ENCODE measurements at places on chromosomes 1 and 21.

DNA sequence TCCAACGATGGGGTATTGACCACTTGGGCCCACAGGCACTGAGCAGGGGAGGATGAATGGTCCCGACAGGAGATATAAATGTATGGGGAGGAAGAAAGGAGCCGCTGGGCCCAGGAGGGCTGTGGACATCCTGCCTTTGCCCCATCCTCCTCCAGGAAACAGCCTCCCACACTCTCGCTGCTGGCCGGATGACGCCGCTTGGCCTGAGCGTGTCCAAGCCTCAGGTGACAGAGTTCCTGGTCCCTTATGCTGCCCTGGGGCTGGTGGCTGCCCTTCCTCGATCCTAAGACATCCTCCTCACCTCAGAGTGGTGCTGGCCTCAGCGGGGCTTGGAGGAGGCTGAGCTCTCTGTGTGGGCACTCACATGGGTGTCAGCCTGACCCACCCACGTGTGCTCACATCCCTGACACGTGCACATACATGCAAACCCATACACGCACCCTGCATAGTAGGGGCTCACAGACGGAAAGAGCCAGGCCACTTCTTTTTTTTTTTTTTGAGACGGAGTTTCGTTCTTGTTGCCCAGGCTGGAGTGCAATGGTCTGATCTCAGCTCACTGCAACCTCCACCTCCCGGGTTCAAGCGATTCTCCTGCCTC is 5.9 kb upstream of the SERINC2 start:
- no peak for DNase-seq

GRCh38 chr1:12643785-12644184 is at the start of gene AADACL4:
Gene AADACL4, plus strand, starts transcription at chr1:12644085. Its CDS starts 462 bp downstream, at chr1:12644547.
- DNase-seq: no peak

GRCh38 chr1:49251019-49251784 is 474.5 kb upstream of the BEND5 start:
- no peak for DNase-seq

DNA sequence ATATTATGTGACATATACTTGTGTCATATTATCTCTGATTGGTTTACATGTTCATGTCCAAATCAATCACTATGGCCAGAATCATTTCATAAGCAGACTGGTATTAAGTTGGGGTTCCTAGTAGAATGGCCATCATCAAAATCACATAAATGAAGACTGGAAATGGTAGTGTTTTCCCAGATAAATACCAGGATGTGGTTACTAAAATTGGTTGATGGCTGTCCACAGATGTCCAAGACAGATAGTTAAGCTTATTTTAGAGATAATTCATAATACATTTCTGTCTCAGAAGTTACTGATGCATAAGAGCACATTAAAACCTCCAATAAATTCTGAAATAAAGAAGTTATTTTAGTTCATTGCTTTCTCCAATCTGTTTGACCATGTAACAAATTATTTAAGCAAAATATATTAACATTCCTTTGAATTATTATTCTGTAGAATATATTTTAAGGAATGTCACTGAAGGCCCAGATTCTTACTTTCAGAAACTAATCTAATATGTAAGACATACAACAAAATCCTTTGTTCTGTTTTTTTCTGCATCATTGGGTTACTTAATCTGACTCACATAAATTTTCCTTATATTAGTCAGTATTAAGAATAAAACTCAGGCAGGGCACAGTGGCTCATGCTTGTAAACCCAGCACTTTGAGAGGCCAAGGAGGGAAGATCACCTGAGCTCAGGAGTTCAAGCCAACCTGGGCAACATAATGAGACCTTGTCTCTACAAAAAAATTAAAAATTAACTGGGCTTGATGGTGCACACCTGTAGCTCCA is 483.9 kb downstream of the PTPRC start:
- DNase-seq: no peak

GRCh38 chr1:246139745-246140182 is 367.3 kb downstream of the SMYD3 start:
- no peak for DNase-seq

GRCh38 chr1:3441410-3441847 is 13.0 kb upstream of the ARHGEF16 start:
- no peak for DNase-seq

- no peak for DNase-seq
Observed at GRCh38 chr21:41833497-41834115, 45.5 kb downstream of the PRDM15 start.

- DNase-seq: no peak
Observed at GRCh38 chr1:232386721-232387510, 243.0 kb downstream of the SIPA1L2 start.

Data from activated CD8-positive, alpha-beta memory T cell treated with anti-CD3 and anti-CD28 coated beads, Interleukin-2, amount 50 U/mL, for 4 hours (primary cell).